NCI-H2029 (cell line): ENCODE measurements at places on chromosomes 2 and 18.

- no peak for DNase-seq
Observed at GRCh38 chr2:128285329-128285931, 33.2 kb downstream of the HS6ST1 start.

DNA sequence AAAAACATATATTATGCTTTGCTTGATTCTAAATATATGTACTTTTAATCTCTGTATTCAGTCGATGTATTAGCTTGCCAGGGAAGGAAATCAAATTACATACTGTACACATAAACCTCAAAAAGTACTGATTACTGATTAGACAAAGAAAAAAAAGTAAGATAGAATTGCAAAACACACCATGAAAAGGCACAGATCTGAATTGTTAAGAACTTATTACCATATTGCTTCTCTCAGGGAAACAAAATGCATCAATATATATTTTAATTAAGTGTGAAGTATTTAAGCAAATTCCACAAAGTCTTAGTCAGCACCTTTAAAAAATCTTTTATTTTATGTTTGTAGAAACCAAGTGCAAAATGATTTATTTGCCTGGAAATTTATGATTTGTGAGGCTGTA lies 309.3 kb downstream of the RNF144A start:
- no peak for DNase-seq

DNA sequence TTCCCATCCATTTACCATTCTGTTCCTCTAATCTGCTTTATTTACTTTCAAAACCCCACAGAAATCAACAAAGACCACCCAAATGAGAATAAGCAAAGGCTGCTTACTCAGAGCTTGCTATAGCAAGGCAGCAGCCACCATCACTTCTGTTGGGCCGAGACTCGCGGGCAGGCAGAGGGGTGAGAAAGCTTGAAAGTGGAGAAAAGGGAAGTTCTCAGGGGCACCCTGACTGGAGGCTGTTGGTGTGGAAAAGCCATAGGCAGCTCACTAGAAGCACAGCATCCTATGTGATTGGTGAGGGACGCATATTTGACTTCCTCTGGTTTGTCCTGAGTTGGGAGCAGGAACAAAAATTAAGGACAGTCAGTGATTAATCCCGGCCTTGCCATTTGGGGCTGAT lies 269.7 kb upstream of the THSD7B start:
- DNase-seq, result no peak

GRCh38 chr2:58019229-58019628 lies 27.4 kb upstream of the VRK2 start:
- DNase-seq, result no peak

GRCh38 chr2:1942836-1943360 lies 198.6 kb upstream of the PXDN start:
- DNase-seq, result no peak

- DNase-seq, result no peak
Observed at GRCh38 chr2:231387904-231388724, 7.4 kb upstream of the B3GNT7 start.

- DNase-seq, result no peak
Observed at GRCh38 chr2:229856413-229856812, 65.4 kb downstream of the TRIP12 start.

- peak; percentile 63 for DNase-seq
Observed at GRCh38 chr2:235416858-235417499, 76.9 kb upstream of the AGAP1 start.

DNA sequence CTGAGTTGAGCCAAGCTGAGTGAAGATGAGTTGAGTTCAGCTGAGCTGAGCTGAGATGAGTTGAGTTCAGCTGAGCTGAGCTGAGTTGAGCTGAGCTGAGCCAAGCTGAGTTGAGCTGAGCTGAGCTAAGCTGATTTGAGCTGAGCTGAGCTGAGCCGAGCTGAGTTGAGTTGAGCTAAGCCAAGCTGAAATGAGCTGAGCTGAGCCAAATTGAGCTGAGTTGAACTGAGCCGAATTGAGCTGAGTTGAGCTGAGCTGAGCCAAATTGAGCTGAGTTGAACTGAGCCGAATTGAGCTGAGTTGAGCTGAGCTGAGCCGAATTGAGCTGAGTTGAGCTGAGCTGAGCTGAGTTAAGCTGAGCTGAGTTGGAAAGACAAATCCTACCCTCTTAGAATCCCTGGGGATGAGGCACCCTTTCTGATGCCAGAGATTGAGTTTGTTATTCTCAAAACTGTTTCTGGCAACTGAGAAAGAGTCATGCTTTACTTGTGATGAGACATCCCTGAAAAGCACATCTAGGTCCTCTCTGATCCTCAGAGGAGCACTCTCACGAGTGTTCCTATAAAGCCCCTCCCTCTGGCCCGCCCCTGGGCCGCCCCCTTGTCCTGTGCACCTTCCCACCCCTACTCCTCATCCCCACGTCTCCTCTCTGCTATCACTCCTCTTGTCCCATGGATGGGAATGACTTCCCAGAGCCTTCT lies 116.5 kb downstream of the MCFD2 start:
- DNase-seq, result no peak

DNA sequence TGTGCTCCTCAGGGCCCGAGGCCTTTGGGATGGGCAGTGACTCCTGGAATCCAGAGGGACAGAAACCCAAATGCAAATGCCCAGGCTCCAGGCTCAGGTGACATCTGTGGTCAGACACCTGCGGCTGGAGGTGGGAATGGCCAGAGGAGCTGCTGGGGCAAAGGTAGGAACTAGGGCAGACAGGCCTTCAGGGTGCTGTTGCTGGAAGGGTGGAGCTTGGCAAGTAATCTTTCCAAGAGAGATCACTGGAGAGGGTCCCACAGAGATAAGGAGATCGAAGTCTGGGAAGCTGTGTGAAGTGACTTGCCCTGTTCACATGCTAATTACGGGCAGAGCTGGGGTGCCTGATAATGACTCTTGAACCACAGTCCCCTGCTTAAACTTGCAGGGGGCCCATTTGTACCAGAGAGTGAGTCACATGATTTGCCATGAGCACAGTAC lies 82.4 kb downstream of the ACAA2 start:
- DNase-seq, result no peak

- no peak for DNase-seq
Observed at GRCh38 chr2:12099374-12099773, 352.9 kb downstream of the LPIN1 start.

DNA sequence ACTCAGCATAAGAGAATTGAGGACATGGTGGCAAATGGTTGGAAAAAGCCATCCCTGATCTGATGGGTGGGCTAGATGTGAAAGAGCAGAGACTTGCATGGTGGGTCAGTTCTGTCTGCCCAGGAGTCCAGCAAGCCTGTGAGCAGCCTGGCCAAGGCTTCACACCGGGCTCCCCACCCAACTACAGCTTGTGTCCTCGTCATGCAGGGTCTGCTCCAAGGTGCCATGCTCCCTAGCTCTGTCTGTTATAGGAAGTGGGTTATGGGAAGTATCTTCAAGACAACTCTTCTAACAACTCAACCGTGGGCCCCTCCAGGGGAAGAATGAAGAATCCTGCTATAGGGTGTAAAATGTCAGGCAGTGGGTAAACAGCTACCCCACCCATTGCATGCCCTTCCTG lies 97.4 kb downstream of the ADD2 start:
- no peak for DNase-seq

GRCh38 chr2:136023416-136023815 lies 38.0 kb upstream of the DARS1 start:
- no peak for DNase-seq

DNA sequence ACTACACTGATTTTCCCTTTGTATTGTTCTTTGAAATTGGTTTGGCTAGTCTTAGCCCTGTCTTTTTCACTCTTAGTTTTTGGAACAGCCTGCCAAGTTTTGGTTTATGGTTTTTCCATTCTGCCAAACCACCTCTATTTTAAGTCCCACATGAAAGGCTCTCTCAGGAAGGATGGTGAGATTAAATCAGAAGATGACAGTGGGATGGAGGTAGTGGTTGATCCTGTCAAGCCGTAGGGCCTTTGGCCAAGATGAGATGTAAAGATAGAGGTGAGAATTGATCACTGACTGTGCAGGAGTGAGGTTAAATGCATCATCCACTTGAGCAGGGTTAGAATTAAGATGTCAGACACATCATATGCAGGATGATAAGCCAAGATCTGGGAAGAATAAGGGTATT lies 948.5 kb downstream of the SLC4A3 start:
- no peak for DNase-seq

DNA sequence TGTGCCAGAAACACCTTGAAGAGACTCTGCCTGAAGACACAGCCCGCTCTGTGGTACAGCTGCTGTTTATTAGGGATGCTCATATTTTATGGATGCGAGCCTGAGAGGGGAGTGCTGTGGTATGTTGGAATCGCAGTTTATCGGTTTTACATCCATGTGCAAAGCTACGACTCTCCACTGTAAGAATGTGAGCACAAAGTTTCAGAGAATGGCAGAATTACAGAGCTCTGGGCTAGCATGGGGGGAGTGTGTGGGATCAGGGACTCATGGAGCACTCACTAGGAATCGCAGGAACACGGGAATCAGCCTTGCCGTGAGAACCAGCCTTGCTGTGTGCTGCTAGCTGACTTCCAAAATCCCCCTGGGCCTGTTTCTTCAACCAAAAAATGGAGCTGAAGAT lies 199.9 kb downstream of the RNF144A start:
- no peak for DNase-seq

DNA sequence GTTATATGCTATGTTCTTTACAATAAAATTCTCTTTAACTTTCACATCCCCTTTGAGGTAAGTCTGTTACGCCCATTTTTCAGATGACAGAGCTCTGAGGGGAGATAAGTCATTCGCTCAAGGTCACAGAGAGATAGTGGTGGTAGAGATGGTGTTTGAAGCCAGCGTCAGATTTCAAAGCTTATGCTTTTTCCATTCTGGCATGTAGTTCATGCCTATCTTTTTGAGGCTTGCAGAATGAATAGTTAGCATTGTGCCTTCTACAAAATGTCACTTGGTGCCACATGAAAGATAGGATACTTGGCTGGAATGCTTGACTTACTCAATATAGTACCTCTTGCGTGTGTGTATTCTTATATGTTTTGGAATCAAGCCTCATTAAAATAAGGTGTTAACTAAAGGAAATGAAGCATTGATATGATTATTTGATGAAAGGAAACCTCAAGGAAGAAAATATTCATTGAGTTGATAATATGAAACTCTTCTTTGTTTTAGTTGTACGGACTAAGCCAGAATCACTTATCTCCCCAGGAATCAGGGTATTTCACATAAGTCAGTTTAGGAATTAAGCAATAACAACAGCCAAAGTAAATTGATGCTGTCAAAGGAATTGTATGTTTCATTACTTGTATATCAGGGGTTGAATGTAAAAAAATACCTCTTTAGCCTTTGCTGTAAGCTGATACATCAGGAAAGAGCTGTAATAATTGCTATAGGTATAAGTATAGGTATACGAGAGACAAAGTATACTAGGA lies 15.5 kb downstream of the SPATS2L start:
- no peak for DNase-seq

GRCh38 chr2:38676681-38677080 lies 10.8 kb downstream of the GALM start:
- no peak for DNase-seq

- no peak for DNase-seq
Observed at GRCh38 chr2:43005975-43006833, 213.8 kb upstream of the HAAO start.

- no peak for DNase-seq
Observed at GRCh38 chr2:165173215-165173614, 30.6 kb downstream of the SCN3A start.

- no peak for DNase-seq
Observed at GRCh38 chr18:75790111-75790510, 362.6 kb upstream of the SMIM21 start.
